Stimulated activated CD8-positive, alpha-beta memory T cell treated with anti-CD3 and anti-CD28 coated beads, Interleukin-4, amount 100 ng/mL, for 1 hour (primary cell): ENCODE measurements at places on chromosomes 2 and 18.

GRCh38 chr2:40260437-40260836, 191.5 kb downstream of the SLC8A1 start:
- no peak for DNase-seq

GRCh38 chr18:63317982-63318888, 1.3 kb downstream of the BCL2 start:
- DNase-seq = peak; percentile 66

GRCh38 chr2:108169982-108170625, 69.7 kb upstream of the SULT1C3 start:
- DNase-seq = no peak

DNA sequence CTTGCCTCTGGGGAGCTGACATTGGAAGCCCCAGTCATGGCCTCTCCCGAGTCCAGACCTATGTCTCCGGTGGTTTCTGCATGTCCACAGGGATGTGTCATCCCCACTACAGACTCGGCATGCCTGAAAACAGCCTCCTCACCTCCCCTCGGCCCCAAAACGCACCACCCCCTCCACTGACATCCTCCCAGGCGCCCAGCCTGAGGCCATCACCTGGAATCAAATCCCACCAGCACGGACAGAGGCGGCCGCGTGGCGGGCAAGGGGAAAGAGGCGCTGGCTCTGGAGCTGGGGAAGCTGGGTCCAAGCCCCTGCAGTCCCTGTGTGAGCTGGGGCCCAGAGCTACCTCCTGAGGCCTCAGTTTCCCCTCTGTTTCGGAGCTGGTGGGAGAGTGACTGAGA, 69.9 kb upstream of the SMAD7 start:
- DNase-seq = no peak

DNA sequence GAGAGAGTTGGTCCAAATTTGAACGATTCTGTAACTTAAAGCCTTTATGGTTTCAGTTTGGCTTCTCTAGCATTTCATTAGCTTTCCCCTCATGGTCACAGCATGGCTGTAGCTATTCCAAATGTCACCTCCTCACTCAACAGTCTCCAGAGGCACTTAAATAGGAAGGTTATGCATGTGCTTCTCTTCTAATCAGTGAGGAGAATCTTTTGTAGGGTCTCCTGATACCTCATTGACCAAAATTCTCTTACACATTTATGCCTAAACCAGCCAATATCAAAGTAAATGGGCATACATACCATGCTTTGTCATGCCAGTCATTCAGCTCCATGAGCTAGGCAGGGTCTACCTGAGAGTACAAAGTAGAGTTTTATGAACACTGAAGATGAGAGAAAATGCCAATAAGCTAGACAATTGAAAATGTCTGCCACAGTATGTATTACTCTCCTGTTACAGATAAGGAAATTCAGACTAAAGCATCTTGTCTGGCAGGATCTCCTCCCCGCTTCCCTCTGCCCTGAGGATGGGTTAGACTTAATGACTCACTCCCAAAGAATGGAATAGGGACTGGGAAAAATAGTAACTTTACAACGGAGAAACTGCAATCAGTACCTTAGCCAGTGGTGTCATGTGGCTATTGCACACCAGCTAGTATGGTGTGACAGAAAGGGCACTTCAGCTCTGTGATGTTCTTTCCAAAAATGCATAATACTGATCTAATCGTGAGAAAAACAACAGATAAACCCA, 15.4 kb downstream of the DSG2 start:
- DNase-seq = no peak

GRCh38 chr18:23053776-23054457, 81.4 kb upstream of the CABLES1 start:
- no peak for DNase-seq

GRCh38 chr18:63245600-63245999, 74.0 kb downstream of the BCL2 start:
- DNase-seq = no peak

DNA sequence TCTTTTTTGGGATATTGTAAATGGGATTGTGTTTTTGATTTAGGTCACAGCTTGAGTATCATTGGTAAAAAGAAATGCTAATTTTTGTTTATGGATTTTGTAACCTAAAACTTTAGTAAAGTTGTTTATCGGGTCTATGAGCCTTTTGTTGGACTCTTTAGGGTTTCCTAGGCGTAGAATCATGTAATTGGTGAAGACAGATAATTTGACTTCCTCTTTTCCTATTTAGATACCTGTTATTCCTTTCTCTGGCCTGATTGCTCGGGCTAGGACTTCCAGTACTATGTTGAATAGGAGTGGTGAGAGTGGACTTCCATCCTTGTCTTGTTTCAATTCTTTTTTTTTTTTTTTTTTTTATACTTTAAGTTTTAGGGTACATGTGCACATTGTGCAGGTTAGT, 149.0 kb downstream of the QPCT start:
- no peak for DNase-seq

DNA sequence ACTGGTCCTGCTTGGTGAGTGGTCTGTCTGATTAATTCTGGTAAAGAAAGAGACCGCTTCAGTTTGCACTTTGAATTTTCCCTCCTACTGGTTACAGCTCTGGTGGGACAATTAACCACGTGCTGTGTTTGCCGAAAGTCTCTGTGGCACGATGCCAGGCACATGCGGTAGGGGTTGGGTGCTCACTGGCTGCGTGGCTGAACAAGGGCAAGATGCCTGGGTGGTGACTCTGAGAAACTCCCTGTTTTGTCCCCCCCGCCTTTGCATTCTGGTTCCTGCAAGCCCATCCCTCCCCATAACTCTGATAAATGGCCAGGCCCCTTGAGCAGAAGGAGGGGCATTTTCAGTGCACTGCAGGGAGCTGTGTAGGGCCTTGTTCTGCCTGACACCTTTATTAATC, 206.1 kb downstream of the TFCP2L1 start:
- DNase-seq = no peak

- DNase-seq = no peak
Measured at GRCh38 chr2:127177617-127178263, 42.4 kb downstream of the CYP27C1 start.

- DNase-seq = no peak
Measured at GRCh38 chr18:26893996-26894395, 28.5 kb upstream of the AQP4 start.

GRCh38 chr2:19874726-19875125, 27.1 kb downstream of the TTC32 start:
- DNase-seq = no peak

DNA sequence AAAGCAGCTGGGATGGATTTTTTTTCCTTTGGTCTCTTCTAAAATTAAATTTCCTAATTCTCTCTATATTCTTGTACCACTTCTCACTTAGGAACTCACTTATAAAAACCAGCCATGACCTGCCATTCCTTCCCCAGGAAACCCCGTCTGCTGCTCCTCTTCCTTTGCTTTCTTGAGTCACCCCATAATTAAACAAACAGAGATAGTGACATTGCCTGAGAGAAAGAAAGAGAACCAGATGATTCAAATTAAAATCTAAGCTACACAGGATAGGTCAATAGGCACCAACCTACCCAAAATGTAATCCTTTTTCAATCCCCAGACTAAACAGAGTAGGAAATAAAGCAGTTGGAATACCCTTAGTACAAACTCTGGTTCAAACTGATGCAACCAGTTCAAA, 9.7 kb downstream of the STK39 start:
- no peak for DNase-seq

- no peak for DNase-seq
Measured at GRCh38 chr2:4221845-4222244, 518.5 kb downstream of the DCDC2C start.
